GM12892 (cell line): ENCODE measurements at places on chromosomes 13 and 19.

DNA sequence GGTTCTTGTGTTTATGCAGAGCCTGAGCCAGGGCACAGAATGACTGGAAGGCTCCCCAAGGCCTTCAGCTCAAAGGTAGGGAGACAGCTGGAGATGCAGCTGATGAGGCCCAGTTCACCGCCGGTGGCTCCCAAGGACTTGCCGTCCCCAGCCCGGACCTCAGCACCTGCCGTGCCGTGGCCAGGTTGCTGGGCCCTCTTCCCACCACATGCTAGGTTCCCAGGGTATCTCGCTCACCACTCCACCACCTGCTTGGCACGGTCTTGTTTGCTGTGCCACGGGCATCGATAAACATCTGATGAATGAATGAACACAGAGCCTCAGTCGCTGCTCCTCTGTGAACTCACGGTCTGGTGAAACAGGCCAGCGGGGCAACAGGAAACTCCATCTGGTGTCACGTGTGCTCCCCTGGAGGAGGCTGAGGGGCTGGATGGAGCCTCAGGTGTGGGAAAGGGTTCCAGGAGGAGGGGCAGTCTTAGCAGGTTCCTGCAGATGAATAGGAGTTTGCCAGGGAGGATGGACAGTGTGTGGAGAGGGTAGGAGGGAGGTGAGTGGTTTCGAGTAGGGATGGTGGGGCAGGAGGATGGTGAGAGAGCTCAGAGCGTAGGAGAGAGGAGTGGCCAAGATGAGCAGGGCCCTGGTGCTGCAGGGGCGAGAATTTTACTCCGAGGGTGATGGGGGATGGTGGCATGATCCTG lies 3.6 kb upstream of the KLK14 start:
- DNase-seq = no peak

GRCh38 chr13:59991395-59991794 lies 172.3 kb downstream of the DIAPH3 start:
- no peak for DNase-seq

GRCh38 chr13:97567510-97568243 lies 133.7 kb downstream of the RAP2A start:
- peak; percentile 14 for DNase-seq

GRCh38 chr13:114313061-114313860 lies 1.0 kb upstream of the CHAMP1 start:
- no peak for DNase-seq

- DNase-seq = no peak
Measured at GRCh38 chr13:104408733-104409132, 1342.5 kb upstream of the SLC10A2 start.

DNA sequence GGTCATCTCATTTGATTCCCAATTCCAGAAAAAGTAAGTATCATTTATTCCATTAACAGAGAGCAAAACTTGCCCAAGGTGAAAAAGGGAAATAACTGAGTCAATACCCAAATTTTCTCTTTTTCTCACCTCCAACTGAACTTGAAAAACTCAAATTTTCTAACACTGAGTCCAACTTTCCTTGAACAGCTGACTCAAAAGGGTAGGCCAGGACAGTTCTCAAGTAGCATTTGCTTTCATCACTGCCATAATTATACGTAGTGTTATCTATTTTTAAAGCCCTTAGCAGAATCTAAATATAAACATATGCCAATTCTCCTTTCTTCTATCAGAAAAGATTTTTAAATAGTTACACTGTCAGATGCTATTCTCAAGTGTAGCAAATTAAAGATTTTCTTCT lies 3.5 kb downstream of the N4BP2L2 start:
- no peak for DNase-seq
